A549 treated with CpdA at 1 μM for 4 hours (cell line): ENCODE measurements at places on chromosomes 3 and 15. TPM values are rescaled to one million over a fixed set of nuclear protein-coding genes. Genes with fewer than 3 reads are reported as not detected.

GOLGA8J gene
- 0.09 TPM in 1 of 5 replicates, not detected in the others for total RNA-seq

PROK2 gene
- total RNA-seq = not detected in 5 replicates

RPSA gene
- 2,607 to 2,790 TPM (median 2,621 TPM) in 5 replicates for total RNA-seq

IDH2 gene
- total RNA-seq = 37.7 to 47.9 TPM (median 45.1 TPM) in 5 replicates

SLC12A1 gene
- total RNA-seq = not detected in 5 replicates

AGBL1 gene
- not detected in 5 replicates for total RNA-seq

FBXO40 gene
- not detected in 5 replicates for total RNA-seq

IL17RB gene
- 0.94 to 1.6 TPM (median 1.1 TPM) in 5 replicates for total RNA-seq

ITIH3 gene
- 0.05 to 0.24 TPM in 2 of 5 replicates, not detected in the others for total RNA-seq

DAPK2 gene
- 2.4 to 4.3 TPM (median 3.6 TPM) in 5 replicates for total RNA-seq

RARB gene
- 7.8 to 15.4 TPM (median 11.3 TPM) in 5 replicates for total RNA-seq
